ENCODE measurements at places on chromosomes 5 and 9. TPM values are rescaled to one million over a fixed set of nuclear protein-coding genes. Genes with fewer than 3 reads are reported as not detected.

DNA sequence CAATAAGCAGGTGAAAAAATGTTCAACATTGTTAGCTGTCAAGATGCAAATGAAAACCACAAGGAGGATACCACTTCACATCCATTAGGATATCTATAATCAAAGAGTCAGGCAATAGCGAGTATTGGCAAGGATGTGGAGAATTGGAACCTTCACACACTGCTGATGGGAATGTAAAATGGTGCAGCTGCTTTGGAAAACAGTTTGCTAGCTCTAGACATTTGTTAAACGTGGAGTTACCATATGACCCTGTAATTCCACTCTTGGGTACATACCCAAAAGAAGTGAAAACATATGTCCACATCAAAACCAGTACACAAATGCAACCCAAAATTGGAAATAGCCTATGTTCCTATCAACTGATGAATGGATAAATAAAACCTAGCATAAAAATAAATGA is 37.4 kb downstream of the SCAMP1 start:
- no peak for DNase-seq

- no peak for DNase-seq
Measured at GRCh38 chr5:4905674-4906520, 234.2 kb upstream of the ADAMTS16 start.

DNA sequence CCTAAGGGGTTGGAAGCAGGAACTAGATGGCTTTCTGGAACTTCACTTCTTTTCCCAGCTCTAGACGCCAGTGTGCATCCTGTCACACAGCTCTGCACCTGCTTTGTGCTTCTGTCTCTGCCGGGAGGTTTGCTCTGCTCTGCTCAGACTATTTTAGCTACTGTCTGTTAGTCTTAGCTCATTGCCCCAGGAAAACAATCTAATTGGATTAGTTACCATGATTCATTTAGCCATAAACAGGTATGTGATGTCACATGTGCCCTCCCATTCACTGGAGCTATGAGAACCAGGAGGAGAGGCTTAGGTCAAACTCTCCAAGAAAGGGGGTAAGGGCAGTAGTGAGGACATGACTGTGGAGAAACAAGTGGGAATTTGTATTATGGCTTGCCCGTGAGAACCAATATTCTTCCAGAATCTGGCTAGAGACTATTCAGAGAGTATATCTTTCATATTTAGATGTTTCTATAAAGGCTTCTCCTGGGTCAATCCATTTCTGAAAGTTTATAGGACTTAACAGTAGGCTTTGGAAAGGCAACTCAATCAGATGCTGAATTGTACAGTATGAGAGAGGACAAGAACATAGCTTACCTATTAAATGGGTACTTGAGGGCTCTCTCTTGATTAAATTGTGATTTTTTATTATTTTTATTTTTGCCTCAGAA is 22.4 kb upstream of the NREP start:
- no peak for DNase-seq

DNA sequence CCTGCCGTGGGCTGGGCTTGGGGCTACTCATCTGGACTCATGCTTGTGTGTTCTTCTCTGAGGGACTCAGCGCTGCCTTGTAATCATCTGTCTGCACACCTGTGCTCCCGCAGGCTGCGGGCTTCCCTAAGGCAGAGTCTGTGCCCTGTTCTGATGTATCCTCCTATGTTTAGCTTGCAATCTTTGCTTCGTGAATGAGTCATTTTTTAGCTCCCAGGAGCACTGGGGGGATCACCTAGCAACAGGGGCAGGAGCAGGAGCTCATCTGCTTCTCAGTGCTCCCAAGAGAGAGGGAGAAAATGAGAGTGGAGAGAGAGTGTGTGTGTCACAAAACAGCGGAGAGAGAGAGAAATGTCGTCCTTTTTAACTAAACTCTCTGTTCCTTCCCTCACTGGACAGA is 202.4 kb upstream of the ZNF618 start:
- DNase-seq, result no peak

The ARL14EPL gene
- not detected for total RNA-seq

The GGTA1 gene
- total RNA-seq, result 11.6 TPM

Data from right atrium auricular region (tissue), 2 donors.